ENCODE measurements at places on chromosomes 5 and 9. TPM values are rescaled to one million over a fixed set of nuclear protein-coding genes. Genes with fewer than 3 reads are reported as not detected.

DNA sequence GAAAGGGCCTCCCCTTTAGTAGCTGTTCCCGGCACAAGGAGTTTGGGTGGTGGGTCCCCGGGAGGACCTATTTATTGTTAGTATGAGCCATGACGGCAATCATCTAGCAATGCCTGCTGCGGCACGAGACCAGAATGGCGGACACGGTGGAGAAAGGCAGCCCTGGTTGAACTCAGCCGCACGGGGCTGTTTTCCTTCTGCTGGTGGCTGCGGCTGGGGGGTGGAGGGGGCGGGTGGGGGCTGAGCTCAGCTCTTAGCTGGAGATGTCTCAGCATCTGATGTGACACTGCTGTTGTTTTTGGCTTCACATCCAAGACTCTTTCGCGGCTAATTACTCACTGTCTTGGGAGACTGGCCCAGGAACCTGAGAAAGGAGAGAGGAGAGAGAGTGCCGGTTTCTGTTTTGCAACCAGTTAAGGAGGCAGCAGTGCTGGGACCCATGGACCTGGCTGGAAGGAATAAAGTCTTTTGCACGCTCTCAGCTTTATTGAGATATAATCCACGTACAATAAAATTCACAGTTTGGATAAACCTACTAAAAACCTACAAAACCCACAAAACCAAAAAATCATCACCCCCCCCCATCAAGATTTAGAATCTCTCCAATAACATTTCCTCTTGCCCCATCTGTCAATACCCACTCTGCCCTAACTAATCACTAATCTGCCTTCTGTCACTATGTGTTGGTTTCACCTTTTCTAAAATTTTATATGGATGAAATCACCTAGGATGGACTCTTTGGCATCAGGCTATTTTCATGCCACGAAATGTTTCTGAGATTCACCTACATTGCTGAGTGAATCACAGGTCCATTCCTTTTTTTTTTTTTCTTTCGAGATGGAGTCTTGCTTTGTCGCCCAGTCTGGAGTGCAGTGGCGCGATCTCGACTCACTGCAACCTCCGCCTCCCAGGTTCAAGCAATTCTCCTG lies 81.8 kb upstream of the NEURL1B start:
- DNase-seq, result peak; percentile 89

DNA sequence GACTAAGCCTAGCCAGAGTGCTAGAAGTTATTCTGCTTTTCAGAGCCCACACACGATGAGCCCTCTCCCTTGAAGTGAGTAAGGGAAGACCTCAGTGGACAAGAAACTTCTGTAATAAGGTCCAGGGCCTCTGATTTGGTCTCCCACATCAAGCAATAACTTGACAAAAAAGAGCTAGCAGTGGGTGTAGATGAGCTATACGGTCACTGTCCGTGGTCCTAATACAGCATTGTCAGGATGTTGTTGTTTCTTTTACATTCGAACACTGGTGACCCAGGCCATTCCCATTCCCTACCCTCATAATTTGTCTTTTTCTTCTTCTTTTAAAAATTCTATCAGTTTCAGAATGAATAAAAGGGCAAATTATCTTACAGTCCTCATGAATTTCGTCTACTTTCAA lies 5.2 kb downstream of the PCSK1 start:
- peak; percentile 35 for DNase-seq

DNA sequence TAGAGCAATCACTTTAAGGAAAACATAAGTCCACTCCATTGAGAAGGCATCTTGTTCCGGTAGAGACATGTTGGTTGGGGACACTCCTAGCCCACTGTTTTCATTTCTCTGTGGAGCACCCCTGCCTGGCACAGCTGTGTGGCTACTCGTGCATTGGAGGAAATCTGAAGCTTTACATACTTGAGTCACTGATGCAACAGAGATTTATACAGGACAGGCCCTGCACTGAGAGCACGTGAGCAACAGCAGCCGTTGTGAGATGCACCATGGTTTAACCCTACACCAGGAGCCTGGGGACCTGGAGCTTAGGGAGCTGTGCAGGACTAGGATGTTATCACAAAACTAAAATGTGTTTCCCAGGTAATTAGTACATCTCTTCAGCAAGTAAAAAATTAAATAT lies 230.7 kb upstream of the IRX1 start:
- DNase-seq, result no peak

- no peak for DNase-seq
Observed at GRCh38 chr5:97846643-97847042, 663.6 kb upstream of the RIOK2 start.

DNA sequence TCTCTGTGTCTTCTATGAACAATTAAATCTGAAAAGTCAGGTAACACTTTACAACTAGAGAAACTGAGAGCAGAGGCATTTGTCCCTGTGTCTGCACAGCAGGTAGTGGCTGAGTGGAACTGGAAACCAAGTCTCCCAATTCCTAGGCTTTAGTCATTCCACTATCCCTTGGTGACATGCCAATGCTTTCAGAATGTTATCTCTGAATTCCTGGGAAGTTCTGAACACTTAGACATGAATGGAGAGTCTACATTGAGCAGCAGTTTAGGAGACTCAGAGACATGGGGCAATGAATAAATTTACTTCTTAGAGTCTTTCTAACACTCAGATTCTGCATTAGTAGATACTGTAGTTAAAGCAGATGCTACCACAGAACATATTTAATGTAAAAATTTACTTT lies 94.8 kb upstream of the APC start:
- DNase-seq, result no peak

DNA sequence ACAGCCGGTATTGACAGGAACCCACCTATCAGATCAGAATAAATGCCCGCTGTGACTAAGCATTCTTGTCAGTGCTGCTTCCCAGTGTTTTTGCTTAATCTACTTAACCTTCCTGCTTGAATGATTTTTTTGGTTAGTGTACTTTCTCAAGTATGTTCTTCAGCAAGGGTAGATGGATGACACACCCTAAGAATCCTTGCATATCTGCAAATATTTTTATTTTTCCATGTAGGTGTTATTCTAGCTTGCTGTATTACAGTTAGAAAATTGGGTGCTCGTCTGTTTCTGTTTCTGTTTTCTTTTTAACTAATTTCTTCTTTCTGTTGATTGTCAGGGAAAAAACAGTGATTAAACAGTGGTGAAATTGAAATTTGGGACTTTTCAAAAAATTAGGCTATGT lies 64.5 kb downstream of the SEC61B start:
- DNase-seq, result no peak

GRCh38 chr9:7478646-7479045 lies 320.9 kb downstream of the DMAC1 start:
- DNase-seq, result no peak

DNA sequence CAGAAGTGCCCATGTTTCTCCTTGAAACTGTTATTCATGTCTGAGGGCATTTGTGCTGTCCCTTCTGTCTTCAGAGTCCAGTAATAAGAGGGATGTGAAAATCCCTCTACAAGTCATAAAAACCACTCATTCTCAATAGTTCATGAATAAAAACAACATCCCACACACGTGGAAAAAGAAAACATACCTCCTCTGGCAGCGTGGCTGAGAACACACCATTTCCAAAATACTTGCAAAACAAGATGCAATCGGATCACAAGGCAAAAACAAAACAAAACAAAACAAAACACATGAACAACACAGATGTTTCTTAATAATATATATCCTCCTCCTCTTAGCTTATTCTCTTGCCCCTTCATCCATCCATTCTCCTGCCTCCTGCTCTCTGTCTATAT lies 71.0 kb upstream of the EQTN start:
- DNase-seq, result no peak

- no peak for DNase-seq
Observed at GRCh38 chr9:35652829-35653209, 2.1 kb upstream of the SIT1 start.

- DNase-seq, result peak; percentile 38
Observed at GRCh38 chr5:132830436-132831094, at the start of gene SHROOM1. TSS of gene SHROOM1 (minus strand) at chr5:132830647. CDS start at chr5:132826140, 4,507 bp downstream.

DNA sequence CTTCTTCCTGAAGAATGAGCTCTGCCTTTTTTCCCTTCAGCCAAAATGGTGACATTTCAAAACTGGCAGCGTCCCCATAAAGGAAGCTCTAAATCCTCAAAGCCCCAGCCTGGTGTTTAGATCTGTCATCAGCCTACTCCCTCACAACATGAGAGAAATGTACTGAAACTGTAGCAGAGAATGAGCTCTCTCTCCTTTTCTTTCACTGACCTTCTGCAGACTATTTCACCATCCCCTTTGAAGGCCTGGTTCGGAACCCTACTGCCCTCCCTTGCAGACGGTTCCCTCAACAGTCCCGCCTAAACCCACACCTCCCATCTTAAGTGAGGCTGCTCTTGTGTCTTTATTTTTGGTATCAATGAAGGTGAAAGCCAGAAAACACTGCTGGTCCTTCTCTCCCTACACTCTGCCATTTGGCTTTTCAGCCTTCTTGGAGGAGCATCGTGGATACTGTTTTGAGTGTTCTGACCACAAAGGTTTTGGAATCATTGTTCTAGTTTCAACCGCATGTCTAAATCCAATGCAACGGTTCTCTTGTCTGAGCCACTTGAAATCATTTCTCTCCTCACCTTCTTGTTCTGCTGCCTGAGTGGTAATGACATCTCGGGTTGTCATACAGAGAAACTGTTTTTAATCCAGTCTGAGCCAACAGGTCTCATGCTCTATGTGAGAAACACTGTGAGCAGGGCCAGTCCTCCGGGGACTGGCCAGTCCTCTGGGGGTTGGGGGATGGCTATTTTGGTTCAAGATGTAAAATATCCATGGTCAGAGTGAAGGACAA lies 39.0 kb downstream of the ITK start:
- no peak for DNase-seq

- peak; percentile 83 for DNase-seq
Observed at GRCh38 chr9:13942695-13943094, 371.2 kb downstream of the NFIB start.

DNA sequence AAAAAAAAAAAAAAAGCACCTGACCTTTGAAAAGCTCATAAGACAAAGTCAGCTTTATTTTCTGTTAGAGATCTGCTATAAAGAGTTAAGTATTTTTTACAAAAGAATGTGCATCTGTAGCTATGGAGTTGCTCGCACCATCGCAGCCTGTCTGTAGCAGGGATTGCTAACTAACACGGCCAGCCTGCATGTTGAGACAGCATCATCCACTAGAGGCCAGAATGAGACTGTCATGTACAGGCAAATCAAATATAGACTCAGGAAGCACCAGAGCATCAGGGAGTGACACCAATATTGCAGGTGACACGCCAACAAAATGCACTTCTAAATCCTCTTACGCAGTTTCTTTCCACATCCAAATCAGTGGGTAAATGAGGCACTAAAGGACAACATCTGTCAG lies 136.3 kb upstream of the RASEF start:
- peak; percentile 61 for DNase-seq

DNA sequence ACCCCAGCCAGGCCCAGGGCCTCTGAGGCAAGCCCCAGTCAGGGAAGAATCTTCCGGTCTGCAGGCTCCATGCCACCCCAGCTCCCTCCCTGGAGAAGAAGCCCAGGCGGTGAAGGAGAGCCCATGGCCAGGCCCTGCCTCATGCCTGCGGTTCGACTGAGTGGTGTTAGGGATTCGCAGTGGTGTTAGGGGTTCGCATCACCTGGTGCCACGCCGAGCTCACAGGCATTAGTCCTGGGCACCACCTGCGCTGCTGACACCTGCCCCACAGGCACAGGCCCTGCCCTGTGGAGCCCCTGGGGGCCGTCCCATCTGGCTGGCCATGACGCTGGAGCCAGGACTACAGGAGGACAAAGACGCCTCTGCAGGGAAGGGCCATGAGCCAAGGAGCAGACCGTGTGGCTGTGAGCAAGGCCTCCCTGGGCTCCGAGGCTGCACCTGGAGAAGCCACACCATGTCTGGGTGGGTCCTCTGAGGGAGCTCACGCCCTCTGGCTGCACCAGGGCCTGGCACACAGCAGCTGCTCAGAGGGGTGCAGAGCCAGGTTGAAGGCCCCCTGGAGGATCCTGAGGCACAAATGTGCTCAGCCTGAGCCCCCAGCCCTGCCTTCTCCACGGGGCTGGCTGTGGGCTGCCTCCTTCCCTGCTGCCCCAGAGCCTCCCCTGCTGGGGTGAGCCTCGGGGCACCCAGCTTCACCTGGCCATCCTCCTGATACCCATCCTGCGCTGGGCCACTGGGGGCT lies 27.6 kb upstream of the RNF130 start:
- no peak for DNase-seq

DNA sequence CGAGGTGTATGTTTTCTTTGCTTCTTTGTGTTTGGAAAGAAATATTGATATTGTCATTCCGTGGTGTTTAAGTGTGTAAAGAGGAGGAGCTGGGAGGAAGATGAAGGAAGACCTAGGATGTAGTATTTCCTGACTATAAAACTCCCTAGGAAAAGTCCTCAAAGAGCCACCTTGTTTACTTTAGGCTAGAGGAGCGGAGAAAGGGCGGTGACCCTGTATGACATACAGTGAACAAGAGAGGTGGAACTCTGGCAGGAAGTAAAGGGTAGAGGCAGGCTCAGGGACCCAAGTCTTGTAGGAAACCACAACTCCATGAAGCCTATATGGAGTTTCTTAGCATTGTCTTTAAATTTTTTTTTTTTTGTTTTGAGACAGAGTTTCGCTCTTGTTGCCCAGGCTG lies 303.9 kb downstream of the DOCK8 start:
- no peak for DNase-seq

GRCh38 chr9:101333926-101334702 lies 50.7 kb downstream of the BAAT start:
- no peak for DNase-seq

- no peak for DNase-seq
Observed at GRCh38 chr9:95552814-95553546, 36.2 kb upstream of the PTCH1 start.

DNA sequence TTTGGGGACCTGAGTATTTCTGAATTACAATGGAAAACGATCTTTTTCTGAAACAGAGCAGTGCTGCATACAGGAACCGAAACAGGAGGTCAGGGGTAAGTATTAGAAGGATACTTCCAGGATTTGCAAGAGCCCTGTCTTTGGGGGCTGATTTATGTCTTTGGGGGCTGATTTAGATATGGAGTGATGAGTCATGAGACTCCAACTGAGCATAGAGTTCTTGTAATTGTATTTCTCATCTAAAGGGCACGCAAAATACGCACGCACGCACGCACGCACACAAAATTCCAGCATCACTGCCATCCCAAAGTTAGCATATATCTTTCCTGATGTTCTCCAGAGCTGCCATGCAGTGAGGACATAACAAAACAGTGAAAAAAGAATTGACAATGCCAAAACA lies 414.8 kb upstream of the CCNH start:
- DNase-seq, result peak; percentile 18

DNA sequence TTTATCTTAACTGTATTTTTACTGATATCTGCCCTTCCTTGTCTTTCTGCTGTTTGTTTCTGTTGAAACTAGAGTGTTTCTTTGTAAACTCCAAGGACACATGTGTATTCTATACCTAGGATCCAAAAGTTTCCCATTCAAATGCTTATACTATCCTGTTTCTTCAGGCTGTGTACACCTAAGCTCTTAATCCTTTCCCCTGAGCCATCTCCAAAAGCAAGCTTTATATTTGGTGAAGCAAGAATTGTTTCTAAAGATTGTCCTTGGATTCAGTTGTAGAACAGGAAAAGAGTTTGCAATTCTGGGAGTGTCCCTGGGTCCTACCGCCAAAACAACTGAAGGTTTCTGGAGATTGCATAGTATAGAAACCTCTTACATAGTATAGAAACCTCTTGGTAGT lies 65.9 kb downstream of the CWC27 start:
- DNase-seq, result no peak

GRCh38 chr5:1064383-1065142 lies 47.3 kb downstream of the SLC12A7 start:
- no peak for DNase-seq

GRCh38 chr9:95111716-95112115 lies 205.8 kb downstream of the FANCC start:
- DNase-seq, result no peak

The OSMR gene
- 27.9 TPM for total RNA-seq

The OR2V2 gene
- not detected for total RNA-seq

The TMC1 gene
- not detected for total RNA-seq

The GEMIN5 gene
- total RNA-seq, result 37.2 TPM

The LVRN gene
- not detected for total RNA-seq

The MSMP gene
- not detected for total RNA-seq

The IL33 gene
- total RNA-seq, result not detected

The MARCOL gene
- not detected for total RNA-seq
